Right ventricle myocardium superior (tissue), 1 donor: ENCODE measurements at places on chromosomes 4 and X. TPM values are rescaled to one million over a fixed set of nuclear protein-coding genes. Genes with fewer than 3 reads are reported as not detected.

The PNMA6A gene
- total RNA-seq, result 3.0 TPM

DNA sequence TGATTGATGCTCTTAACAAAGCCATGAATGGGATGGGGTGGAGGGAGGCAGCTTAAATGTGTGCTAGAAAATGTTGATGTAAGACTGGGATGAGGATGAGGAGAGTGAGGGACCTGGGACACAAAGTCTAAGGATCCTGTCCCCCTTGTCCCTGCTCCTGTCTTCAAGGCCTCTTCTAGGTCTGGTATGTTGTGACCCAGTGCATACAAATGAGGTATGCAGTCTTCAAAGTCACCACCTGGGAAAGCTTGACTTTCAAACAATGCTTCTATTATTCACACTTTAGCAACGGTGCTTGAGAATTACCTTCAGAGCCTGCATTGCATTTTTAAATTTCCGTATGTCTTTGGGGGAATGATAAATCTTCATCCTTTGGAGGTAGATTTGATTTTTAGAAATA is 88.4 kb upstream of the SLC34A2 start:
- no peak for DNase-seq

The SYN1 gene
- 10.9 TPM for total RNA-seq

The NLRP2B gene
- not detected for total RNA-seq

GRCh38 chrX:116284400-116284799 is 113.9 kb downstream of the AGTR2 start:
- no peak for DNase-seq

DNA sequence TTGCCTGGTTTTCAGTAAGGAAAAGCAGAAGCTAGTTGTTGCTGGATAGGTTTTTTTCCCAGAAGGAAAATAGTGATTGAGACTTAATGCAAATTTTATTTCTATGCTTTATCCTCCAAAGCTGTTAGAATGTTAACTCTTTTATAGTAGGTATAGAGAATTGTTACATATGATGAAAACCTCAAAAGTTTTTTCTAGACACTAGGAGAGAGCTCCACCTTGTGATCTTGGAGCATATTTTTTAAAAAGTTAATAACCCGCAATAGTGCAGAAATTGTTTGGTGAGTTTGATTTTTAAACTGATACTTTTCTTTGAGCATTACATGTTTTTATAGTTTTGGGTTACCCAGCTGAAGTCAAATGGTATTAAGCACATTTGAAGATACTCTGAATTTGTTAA is 56.5 kb downstream of the STAG2 start:
- DNase-seq, result no peak

The TEX11 gene
- not detected for total RNA-seq

The TRO gene
- 1.6 TPM for total RNA-seq

DNA sequence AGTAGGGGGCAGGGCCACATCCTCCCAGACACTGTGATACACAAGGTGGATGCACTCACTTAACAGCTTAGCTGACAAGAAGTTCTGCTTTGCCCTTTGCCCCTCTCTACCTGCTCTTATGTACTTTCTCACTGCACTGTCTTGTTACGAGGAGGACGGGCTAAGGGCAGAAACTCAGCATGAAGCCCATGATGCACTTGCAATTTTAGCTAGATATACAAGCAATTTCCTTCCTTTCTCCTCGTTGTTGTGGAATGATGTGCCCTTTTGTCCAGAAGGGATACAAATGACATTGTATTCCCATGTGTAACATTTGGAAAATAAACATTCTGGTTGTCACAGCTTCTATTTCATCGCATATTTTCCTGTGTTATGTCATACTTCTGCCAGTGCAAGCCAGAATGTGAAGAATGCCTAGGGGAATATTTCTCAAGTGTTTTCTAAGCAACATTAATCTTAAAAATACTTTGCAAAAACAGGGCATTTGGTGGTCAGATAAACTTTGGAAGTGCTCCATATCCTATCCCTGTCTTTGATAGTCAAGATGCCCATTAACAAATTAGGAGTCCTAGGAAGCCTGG is 47.2 kb downstream of the MAOA start:
- DNase-seq, result no peak

DNA sequence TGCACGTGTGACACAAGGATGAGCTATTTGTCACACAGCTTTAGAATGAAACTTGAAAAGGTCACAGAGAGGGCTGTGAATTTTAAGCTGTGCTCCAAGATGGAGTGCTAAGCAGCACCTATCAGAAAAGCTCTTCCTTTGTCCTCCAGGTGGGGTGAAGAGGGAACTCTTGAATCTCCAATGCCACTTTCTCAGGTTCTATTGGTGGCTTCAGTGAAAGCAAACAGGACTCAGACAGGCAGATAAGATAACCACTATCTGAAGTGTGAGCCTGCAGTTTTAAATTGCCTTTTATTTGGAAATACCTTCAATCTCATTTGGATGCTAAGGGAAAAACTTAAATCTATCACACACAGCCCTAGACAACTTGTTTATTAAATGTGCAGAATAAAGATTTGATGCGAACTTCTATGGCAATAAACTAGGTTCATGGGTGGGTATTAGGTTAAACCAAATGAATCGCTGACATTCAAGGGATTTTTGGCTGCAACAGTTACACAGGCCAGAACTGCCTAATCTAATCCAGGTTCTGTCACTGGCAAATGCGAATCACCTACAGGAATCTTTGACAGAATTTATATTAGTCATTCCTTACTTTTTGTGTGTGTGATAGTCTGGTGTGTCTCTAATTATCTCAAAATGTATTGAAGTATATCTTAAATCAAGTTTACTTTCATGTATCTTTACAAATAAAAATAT is 13.6 kb upstream of the PDGFRA start:
- DNase-seq, result no peak

The PSAPL1 gene
- not detected for total RNA-seq

The MAGEA6 gene
- total RNA-seq, result not detected

The PDLIM5 gene
- total RNA-seq, result 979 TPM

DNA sequence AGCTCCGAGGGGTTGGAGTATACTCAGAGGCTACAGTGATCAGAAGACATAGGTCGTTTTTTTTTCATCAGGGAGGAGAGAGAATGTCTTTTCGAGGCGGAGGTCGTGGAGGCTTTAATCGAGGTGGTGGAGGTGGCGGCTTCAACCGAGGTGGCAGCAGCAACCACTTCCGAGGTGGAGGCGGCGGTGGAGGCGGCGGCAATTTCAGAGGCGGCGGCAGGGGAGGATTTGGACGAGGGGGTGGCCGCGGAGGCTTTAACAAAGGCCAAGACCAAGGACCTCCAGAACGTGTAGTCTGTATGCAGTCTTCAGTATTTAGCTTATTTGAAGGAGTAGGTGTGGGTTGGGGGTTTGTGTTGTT is 500 bp downstream of the GAR1 start:
- DNase-seq, result no peak

DNA sequence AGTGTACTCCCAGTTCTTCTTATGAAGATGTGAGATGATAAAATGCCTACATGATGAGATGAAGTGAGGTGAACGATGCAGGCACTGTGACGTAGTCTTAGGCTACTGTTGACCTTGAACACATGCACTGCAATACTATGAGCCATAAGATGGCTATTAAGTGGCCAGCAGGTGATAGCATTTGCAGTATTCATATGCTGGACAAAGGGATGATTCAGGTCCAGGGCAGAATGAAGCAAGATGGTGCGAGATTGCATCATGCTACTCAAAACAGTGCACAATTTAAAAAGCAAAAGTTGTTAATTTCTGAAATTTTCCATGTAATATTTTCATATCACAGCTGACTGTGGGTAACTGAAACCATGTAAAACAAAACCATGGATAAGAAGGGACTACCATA is 781.4 kb downstream of the PCDH18 start:
- DNase-seq, result no peak

DNA sequence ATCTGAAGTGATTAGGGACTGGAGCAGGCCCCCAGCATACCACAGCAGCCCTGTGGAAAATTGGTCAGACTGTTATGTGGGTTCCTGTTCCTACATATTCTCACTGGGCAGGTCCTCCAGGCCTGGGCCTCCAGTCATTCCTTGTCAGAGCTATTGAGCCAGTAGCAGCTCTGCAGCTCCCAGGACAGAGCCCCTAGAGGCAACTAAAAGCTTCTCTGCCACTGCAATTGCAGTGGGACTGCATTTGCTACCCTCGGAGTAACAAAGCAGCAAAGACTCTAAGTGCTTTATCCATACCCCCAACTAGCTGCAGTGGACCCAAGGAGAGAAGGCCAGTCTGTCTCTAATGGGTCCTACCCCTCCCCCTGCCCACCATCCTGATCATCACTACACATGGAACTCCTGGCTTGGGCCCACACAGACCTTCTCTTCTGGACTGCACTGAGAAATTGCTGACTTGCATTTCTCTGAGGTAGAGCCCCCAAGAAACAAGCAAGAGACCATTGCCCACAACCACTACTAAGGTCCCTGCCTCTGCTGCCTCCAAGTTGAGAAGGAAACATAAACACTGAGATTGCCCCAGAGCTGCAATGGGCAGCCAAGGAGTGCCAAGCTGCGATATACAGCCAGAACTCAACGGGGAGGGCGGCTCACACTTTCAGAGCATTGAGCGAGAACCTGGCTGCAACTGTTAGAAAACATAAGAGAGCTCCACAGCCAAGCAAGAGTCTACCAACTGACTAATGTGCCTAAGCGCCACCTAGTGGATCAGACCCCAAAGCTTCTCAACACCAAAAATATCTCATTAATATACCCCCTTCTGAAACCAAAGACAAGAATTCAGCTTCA is 738.7 kb upstream of the NDST4 start:
- no peak for DNase-seq

GRCh38 chr4:118814058-118814457 is 21.9 kb downstream of the SEC24D start:
- no peak for DNase-seq

The RHOXF2B gene
- total RNA-seq, result not detected

DNA sequence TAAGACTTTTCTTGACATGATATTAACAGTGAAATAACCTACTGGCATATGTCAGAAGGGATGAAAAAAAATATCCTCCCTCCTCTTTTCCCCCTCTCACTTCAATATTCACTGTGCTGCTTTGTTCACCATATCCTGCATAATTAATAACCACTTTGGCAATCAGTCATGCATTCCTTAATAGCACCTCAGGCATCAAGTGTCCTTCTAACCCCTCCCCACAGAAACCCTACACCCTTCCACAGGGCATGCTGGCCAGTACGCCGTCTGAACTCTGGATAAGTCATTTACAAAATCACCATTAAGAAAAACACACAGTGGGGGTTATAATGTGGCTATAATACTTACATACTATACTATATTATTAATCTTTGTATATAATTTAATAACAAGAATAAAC is 165.9 kb downstream of the PDGFC start:
- DNase-seq, result no peak

GRCh38 chr4:2939383-2940243 is 23.6 kb downstream of the NOP14 start:
- DNase-seq, result no peak

DNA sequence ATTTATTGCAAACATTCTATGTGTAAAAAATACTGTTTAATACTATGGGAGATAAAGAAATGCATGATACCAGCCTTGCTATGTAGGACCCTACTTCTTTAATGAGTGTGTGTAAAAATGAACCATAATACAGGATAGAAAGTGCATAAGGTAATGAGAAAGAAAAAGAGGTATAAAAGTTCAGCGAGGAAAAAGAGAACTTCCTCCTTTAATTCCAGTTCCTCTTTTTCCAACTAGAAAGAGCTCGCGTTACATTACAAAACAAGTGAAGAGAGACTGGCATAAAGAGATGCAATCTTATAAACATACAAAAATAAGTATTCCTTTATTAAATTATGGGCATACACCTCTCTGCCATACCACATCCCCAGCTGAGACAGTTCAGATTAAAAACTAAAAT is 77.4 kb downstream of the ANKRD17 start:
- no peak for DNase-seq

DNA sequence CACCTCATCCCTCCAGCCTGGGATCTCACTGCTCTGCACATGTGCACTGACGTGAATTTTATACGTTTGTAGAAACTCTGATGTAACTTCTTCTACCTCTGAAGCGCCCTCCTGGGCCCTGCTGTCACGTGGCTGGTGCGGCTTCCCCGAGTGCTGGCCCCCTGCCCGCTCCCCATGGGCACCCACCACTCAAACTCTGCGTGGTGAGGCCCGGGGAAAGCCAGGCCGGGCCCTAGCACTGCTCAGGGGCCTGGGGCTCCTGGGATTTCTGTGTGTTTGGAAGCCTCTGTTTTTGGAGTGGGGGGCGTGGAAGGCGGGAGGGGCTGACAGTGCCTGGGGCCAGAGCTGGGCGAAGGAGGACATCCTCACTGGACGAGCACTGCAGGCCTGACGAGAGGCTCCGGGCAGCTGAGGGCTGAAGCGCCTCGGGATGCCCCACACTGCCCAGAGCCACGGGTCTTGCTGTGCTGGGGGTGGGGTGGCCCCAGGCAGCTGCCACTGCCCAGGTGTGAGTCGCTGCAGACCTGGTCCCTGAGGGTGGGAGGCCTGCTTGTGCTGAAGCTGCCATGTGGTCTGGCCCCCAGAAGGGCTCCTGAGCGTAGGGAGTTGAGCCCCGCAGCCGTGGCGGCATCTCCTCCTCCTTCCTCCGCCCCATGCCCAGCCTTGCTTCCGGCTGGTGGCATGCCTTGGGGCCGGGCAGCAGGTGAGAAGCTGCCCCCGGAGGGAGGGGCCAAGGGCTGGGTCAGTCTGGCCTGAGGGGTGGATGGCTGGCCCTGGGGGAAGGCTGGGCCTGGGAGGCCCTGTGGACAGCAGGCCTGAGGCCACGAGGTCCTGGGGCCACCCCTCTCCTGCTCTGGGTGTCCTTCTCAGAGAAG is 7.7 kb downstream of the NAT8L start:
- no peak for DNase-seq

DNA sequence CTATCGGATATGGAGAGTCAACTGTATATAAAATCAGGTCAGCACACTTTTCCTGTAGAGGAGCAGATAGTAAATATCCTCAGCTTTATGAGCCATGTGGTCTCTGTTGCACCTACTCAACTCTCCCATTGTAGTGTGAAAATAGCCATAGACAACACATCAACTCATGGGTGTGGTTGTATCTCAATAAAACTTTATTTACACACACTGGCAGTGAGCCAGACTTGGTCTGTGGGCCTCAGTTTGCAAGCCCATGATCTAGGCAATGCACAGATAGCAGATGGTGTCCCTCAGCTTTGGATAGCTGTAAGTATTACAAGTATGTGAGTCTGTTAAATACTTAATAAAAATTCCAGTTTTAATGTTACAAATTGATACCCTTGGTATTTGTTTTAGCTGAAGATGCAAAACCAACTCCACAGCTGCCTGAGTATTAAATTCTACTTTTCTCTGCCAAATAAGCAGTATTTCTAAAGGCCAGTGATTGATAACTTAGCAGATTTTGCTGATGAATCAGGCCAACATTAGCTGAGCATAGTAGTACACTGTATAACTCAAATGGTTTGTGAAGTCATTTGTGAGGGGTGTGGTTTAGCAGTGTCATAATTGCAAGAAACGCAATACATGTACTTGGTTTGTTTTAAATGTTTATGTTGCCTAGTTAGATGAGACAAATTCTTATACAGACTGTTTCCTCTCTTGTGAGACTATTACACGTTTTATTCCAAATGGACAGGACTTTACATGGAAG is 87.3 kb downstream of the GPR143 start:
- DNase-seq, result no peak

DNA sequence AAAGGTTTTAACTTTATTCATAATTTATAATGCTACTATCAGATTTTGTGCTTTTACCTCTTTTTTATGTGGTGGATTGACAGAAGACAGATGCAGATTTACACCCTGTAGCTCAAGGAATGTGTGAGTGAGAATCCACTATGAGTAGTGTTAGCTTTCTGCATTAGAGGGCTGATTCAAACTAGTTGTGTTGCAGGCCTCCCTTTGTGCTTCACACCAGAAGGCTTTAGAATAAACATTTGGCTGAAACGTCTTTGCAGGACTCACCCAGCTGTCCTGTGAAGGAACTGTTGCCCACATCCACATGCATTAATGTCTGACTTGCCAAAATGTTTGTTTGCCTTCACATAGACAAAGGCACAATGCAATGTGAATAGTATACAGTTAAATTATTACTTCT is 127.0 kb downstream of the PCDH7 start:
- DNase-seq, result no peak
